GM12891 (cell line): ENCODE measurements at places on chromosomes 11 and 22.

GRCh38 chr11:43576320-43576802 is 104.2 kb upstream of the HSD17B12 start:
- no peak for DNase-seq

GRCh38 chr11:19102521-19102900 is 14.5 kb upstream of the ZDHHC13 start:
- no peak for DNase-seq

DNA sequence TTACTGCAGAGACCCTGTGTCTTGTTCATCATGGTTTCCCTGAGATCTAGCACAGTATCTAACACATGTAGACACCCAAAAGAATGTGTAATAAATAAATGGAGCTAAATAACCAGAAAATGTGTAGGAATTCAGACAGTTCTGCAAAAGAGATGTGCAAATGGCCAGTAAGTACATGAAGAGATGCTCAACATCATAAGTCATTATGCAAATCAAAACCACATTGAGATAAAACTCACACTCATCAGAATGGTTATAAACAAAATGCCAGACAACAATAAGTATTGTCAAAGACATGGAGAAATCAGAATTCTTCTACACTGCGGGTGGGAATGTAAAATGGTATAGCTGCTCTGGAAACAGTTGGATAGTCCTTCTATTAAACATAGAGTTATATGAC is 88.5 kb downstream of the RBFOX2 start:
- DNase-seq: no peak

GRCh38 chr11:4441515-4441914 is 7.6 kb upstream of the OR52K2 start:
- DNase-seq: no peak

GRCh38 chr22:36375071-36375980 is 12.4 kb downstream of the MYH9 start:
- no peak for DNase-seq

- DNase-seq: no peak
These were observed 68.2 kb downstream of the EMSY start for GRCh38 chr11:76512851-76513653.

- no peak for DNase-seq
These were observed 63.0 kb downstream of the TNRC6B start for GRCh38 chr22:40240686-40241085.

GRCh38 chr11:72820439-72821139 is 6.4 kb downstream of the ATG16L2 start:
- no peak for DNase-seq

DNA sequence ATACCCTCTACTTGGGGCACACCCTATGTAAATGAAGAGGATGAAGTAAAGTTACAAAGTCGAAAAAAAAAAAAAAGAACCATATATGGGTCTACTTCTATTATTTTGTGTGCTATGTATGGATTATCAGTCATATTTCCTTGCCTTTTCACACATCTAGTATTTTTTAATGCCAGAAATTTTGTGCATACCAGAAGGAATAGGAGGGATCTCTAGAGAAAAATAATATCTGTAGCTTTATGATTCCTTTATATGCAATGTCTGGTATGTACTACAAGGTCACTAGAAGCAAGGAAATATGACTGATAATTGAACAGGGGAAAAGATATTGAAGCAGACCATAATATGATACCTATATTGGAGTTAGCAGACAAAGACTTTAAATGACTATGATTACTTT is 713.4 kb downstream of the OPCML start:
- DNase-seq: no peak

DNA sequence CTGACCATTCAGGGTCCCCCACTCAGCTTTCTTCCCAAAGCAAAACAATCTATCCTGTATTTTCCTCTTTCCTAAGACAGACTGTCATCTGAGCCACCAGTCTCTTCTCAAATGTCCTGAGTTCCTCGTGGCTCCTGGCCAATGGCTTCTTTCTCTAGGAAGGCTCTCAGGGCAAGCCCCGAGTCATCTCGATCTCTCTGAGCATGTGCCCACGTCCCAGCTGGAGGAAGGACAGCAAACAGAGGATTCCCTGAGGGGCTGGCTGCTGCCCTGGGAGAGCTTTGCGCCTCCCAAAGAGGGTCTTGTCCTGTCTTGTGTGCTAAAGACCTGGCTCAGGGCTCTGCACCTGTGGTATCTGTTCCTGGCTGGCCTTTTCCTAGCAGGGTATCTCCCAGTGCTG is 8.3 kb downstream of the SLC37A2 start:
- DNase-seq: no peak

- peak; percentile 32 for DNase-seq
These were observed 54.2 kb downstream of the SLC25A17 start for GRCh38 chr22:40764763-40765441.

- no peak for DNase-seq
These were observed 14.3 kb downstream of the ARFGAP3 start for GRCh38 chr22:42842658-42843370.

GRCh38 chr11:117419482-117420142 is 92.0 kb downstream of the CEP164 start:
- DNase-seq: no peak

DNA sequence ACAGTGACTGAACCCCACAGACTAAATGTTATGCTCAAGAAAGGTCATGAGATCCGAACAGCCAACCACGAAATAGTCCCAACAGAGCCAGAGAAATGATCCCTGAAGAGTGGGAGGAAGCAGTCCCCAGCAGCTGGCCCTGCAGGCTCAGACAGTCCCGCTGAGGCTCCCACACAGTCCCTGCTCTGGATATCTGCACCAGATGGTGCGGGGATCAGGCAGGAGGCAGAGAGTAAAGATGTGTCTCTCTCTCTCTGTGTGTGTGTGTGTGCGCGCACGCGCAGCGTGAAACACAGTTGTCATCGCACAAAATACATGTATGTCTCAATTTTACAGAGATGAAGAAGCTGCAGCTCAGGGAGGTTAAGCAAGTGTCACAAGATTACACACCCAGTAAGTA is 27.9 kb downstream of the GUCY1A2 start:
- DNase-seq: no peak
